Suppressor macrophage treated with lipopolysaccharide for 1 hour (primary cell): ENCODE measurements at places on chromosomes 12 and 14.

GRCh38 chr12:89492883-89493282, 31.7 kb downstream of the GALNT4 start:
- DNase-seq, result no peak

- DNase-seq, result no peak
Measured at GRCh38 chr14:69313176-69313575, 53.2 kb downstream of the GALNT16 start.

DNA sequence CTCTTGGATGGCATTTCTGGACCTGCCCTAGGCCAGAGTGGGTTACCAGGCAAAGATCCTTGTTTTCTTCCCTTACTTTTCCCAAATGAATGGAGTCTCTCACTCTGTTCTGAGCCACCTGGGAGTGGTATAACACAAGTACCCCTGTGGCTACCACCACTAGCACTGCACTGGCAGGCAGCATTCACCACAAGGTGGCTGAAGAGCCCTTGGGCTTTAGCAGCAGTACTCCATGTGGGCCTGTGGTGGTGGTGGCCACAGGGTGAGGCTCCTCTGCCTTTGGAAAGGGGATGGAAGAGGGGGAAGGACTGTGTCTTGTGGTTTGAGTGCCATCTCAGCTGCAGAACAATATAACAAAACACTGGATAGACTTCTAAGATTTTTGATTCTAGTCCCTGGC, 38.1 kb upstream of the LMNTD1 start:
- DNase-seq, result no peak

DNA sequence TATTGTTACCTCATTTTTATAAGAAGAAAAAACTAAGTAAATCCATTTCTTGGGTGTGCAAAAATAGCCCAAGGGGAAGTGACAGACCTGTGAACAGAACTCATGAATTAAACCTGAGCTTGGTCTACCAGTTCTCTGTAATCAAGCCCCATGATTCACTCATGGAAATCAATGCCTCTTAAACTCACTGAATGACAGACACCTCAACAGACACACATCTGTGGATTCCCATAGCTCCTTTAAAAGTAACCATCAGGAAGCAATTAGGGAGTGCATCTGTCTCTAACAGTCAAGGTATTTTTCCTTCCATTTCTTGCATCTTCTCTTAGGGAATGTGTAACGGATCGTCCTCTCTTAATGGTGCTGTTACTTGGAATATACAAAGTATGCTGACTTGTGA, 215.0 kb upstream of the EEA1 start:
- DNase-seq, result no peak

- peak; percentile 88 for DNase-seq
Measured at GRCh38 chr12:50016501-50017475, 8.5 kb downstream of the RACGAP1 start.

- no peak for DNase-seq
Measured at GRCh38 chr12:116933512-116934246, 22.9 kb downstream of the FBXW8 start.

GRCh38 chr12:84698576-84699333, 213.8 kb downstream of the SLC6A15 start:
- DNase-seq, result no peak

DNA sequence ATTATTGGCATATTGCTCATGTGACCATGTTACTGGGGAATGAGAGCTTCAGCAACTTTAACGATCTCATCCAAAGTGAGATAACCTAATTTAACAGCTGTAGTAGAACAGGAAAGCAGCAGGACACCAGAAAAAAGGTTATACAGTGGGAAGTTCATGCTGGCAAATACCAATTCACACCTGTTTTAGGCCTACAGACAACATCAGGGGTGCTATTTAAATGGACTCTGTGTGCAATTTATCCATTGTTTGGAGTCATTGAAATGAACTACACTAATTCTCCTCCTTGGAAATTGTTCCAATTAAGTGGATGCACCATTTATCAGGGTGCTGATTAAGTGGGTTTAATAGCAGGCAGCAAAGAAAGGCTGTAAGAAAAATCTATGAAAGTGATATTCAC, 424.4 kb upstream of the LMO3 start:
- no peak for DNase-seq

GRCh38 chr12:107536613-107537012, 149.0 kb upstream of the PWP1 start:
- DNase-seq, result no peak

DNA sequence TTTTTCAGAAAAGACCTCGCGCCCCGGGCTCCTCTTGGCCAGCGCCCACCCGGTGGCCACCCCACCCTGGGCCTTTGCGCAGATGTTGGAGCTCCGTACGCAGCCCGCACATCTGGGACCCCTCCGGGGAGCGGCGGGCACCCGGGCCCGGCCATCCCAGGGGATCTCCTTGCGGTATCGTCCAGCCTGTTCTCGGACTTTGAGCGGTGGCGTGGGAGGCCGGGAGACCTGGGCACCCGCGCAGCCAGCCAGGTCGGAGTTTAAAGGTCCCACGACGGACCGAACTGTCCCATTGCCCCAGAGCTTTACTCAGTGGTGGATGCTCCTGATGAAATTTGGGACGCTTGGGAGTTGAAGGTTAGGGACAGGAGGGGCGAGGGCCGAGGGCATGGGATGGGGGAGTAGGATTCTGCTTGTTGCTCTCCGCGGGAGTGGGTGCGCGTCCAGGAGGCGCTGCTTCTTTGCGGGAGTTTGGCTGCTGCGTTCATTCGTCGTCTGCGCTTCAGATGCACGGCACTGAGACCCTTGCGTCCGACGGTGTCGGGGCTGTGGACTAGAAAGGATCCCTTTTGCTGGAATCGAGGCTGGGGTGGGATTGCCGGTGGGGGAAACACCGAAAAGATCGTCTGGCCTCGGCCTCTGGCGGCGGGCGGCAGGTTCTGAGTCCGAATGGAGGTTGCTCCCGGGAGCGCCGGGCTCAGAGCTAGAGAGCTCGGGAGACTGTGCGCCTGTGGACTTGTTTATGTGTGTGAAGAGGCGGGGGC, 1.4 kb downstream of the NTF3 start:
- DNase-seq, result no peak

- DNase-seq, result peak; percentile 68
Measured at GRCh38 chr12:89126712-89127111, 225.6 kb downstream of the DUSP6 start.

DNA sequence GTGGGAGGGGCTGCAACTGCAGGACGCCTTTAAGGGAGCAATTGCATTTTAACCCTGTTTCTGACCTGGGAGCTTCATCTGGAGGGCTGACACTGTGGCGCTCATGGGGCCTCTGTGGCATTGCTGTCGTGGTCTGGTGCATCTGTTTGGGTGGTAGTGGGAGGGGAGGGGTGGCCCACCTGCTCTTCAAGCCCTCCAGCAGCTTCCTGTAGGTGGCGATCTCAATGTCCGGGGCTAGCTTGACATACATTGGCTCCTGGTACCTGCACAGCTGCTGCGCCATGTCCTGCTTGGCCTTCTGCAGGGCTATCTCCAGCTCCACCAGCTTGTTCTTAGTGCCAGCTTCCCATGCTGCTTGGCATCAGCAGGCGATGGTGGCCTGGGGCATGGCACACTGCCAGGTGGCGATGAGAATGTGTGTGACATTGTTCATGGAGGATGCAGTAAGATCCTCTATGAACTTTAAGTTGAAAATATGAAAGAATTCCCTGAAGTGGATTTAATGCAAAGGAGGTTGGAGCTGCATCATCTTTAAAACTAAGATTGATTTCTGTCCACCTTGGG, 7.7 kb upstream of the KRT82 start:
- DNase-seq, result no peak

DNA sequence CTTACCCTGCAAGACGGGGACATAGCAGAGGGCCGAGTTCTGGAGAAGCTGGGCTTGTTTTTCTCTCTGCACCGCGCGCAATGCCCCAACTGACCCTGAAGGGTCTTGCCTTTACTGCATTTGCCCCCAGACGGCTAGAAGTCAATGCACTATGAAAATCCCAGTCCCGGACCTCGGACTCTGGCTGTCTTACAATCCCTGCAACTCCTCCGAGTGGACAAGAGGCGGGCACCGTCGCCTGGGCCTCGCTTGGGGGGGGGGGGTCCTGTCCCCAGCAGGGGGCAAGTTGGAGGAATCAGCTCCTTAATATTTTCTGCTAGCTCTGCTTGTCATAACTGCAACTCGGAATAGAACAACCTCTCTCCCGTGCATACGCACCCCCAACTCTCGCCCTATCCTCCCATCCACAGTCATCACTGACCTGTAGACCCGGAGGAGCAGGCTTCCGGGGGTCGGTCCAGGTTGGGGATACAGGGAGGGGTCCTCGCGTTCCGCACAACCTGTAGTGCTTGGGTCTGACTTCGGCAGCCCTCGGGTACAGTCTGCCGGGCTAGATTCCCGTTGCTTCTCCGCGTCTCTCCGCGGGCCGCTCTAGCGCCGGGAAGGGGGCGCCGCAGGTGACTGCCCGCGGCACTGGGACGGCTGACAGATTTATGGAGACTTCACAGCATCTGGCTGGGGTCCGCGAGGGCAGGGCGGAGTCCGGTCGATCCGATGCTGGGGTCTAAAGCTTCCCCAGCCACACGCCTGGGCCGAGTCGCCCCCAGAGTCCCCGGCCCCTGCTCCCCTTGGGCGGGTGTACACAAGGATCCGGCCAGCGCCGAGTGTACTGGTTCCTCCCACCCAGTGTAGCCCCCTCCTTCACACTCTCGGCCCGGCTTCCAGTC, 3.3 kb upstream of the PAX9 start:
- DNase-seq, result no peak

GRCh38 chr12:122888232-122888752, 7.6 kb downstream of the VPS37B start:
- peak; percentile 68 for DNase-seq

DNA sequence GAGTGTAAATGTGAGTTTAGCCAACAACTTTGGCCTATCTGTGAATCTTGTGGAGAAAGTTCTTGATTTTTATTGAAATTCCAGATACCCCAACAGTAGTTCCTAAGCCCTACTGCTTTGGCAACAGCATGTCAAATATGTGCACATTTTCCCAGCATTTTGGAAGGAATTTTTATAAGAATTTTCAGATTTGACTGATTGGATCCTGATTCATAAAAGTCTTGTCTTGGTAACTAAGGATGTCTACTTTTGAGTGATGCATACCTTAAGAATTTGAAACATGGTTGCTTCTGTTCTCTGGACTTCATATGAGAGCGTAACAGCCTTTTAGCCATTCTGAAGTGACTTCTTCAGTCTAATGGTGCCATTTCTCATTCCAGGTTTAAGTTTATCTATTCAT, 106.7 kb downstream of the ANO4 start:
- no peak for DNase-seq

DNA sequence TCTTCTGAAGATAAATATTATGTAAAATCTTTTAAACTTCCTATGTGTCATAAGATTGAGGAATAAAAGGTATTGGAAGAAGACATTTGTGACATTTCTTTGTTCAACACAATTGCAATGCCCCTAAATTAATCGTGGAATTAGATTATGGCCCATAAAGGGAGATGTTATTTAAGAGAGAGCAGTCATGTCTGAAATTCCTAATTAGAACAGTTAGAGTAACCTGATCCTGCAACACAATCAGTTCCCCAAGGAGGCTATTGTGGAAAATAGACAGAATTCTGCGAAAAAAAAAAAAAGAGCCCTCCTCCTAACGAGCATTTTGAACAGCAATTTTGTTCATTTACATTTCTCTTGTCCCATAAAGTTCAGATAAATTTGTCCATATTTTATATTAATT, 339.5 kb downstream of the PAWR start:
- no peak for DNase-seq

GRCh38 chr12:55974308-55974730, 441 bp downstream of the RAB5B start:
- DNase-seq, result peak; percentile 55
